Activated B cell treated with CpG ODN at 0.5 μM for 24 hours (primary cell): ENCODE measurements at places on chromosomes 3 and 15.

- DNase-seq, result no peak
These were observed 64.6 kb downstream of the EEFSEC start for GRCh38 chr3:128217702-128218547.

DNA sequence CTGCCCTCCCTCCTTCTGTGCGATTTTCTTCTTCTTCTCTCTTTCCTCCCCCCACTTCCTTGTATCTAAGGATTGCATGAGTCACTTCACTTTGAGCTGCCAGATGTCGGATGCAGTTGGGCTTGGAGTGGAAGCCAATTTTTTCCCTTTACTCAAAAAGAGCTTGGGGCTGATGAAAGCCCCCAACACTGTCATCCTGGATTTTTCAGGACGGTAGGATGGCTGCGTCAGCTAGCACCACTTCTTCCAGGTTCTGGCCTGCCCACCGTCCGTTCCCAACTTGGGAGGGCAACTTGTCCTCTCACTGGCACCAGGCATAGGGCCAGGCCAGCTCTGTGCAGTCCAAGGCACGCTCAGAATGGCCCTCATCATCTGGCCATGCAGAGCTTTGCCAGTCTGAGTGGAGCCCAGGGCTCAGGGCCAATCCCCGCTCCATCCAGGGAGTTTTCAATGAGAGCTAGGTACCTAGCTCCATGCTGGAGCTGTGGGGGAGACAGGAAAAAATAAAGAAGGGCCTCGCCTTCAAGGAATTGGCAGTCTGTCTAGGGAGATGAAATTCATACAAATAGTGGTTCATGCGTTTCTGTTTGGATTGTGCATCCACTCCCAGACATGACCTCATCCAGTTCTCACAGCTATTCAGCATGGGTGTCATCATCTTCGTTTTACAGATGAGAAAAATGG, 47.7 kb upstream of the INSYN1 start:
- DNase-seq, result no peak

GRCh38 chr3:114672692-114673447, 379.0 kb downstream of the TIGIT start:
- DNase-seq, result no peak

GRCh38 chr3:14253707-14254382, 75.2 kb downstream of the LSM3 start:
- DNase-seq, result no peak

DNA sequence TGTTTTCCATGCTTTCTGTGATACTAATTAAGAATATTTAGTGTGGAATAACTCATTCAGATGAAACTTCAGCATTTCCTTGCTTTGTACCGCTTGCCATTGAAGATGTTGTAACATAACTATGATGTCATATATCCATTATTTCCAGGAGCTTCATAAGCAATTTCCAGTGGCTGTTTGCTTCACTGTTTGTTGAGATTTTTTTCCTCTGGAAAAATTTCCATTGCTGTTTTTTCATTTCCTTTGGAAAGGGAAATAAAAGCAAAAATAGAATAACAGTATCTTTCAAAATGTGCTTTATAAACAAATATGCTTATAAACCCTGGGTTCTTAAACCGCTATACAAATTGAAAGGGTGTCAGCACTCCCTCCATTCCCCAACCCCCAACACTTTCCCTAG, 319.6 kb upstream of the SEMA6D start:
- no peak for DNase-seq

- DNase-seq, result no peak
These were observed 12.2 kb downstream of the NUP210 start for GRCh38 chr3:13407926-13408325.

- no peak for DNase-seq
These were observed 18.1 kb upstream of the CACNA2D2 start for GRCh38 chr3:50521572-50521971.

- DNase-seq, result no peak
These were observed 20.9 kb upstream of the CEMIP start for GRCh38 chr15:80758130-80758745.

- DNase-seq, result no peak
These were observed 4.3 kb downstream of the RIOX2 start for GRCh38 chr3:97967966-97968365.

DNA sequence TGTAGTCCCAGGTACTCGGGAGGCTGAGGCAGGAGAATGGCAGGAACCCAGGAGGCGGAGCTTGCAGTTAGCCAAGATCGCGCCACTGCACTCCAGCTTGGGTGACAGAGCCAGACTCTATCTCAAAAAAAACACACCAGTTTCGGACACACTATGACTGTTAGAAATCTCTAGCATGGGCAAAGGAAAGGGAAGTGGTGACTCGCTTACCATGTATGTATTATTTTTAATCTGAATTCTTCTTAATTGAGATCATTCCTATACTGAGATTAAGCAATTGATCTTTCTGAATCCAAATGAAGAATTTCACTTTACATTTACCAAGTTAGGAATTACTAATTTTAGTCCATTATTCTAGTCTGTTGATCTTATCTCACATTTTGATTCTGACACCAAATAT, 459.2 kb upstream of the ALCAM start:
- no peak for DNase-seq

DNA sequence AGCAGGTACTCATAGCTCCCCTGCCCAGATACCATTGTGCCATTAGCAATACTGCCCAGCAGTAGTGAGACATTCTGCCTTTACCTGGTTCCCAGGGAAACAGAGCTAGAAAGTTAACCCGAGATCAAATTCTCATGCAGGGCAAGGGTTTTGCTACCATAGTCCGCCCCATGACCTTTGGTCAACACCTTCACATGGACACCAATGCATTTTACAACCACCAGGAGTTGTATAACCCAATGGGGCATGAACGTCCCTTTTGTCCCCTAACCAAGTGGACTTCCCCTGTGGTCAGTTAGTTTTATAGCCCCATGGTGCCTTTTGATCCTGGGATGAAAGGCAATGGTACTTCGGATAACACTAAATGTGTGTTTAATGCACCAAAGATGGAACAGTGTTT, 151.7 kb upstream of the IQSEC1 start:
- no peak for DNase-seq

GRCh38 chr15:64343222-64343621, 12.8 kb downstream of the CSNK1G1 start:
- no peak for DNase-seq

GRCh38 chr3:128725547-128726022, 398 bp upstream of the RAB7A start:
- no peak for DNase-seq

DNA sequence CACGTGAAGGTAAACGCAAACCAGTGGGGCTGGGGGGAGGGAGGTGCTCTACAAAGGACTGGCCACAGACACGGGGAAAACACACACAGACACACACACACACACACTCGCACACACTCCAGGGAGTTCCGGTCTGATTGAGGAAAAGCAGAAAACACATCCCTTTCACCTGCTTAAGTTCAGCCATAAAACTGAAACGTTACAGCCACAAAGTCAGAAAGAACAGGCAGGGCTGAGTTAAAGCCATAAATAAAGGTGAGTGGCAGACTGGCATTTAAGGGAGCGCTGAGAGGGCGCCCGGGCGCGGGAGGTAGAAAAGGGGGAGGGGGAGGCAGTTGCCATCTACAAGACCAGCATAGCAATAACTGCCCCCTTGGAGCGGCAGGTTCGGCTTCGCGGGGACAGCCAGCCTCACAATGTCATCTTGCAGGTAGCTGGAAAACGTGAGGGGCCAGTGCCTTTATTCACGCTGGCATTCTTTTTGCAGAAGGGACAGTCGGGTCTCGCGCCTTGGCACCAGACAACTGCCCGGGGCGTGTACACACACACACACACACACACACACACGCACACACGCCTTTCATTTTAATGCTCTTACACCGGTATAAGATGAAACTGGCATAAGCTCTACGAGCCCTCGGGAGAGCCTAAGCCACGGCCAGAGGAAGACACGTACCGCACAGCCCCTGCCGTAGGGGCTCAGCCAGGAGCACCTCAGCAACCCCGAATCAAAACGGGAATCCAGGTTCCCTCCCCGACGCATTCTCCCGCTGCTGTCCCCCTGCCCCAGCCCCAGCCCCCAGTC, 866 bp downstream of the TNIK start:
- peak; percentile 24 for DNase-seq

DNA sequence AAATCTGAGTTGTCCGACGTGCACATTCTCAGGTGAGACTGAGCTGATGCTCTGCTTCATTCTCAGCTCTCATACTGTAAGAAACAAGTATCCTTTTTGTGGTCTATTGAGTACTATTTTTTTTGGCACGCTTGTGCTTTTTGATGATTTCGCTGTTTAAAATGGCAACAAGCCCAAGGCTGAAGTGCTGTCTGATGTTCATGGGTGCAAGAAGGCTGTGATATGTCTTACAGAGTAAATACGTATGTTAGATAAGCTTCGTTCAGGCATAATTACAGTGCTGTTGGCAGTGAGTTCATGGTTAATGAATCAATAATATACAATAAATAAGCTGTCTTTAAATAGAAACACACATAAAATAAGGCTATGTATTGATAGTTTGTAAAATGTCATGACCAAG, 27.2 kb downstream of the AQR start:
- no peak for DNase-seq

DNA sequence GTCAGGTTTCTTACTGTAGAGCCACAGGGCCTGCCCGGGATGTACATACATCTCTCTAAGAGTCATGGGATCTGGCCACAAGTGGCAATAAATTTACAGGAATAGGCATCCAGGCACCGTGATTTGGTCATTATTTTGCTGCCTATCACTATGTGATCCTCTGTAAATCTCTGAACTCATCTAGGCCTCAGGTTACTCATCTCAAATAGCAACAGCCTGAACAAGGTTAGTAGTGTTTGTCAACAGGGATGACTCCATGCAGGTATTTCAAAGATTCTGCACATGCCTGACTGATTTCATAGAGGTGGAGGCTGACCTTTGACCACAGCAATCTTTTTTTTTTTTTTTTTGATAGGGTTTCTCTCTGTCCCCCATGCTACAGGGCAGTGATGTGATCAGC, 88.8 kb upstream of the TBL1XR1 start:
- no peak for DNase-seq

- DNase-seq, result no peak
These were observed 429.3 kb downstream of the GRM7 start for GRCh38 chr3:7290077-7290825.

DNA sequence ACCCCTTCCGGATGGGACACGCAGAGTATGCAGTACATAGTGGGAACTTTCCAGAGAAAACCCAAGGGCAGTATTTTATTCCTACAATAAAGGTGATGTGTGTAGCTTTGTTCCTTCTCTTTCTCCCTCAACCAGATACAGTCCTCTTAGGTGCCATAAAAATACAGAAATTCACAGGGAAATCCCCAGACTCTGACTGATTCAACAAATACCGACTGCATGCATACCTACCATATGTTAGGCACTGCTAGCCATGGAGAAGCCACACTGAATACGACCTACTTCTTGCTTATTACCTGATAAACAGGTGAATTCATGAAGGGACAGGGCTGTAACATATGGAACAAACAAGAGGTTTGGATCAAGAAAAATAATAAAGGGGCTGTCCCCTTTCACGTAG, 228.5 kb downstream of the FOXP1 start:
- no peak for DNase-seq

DNA sequence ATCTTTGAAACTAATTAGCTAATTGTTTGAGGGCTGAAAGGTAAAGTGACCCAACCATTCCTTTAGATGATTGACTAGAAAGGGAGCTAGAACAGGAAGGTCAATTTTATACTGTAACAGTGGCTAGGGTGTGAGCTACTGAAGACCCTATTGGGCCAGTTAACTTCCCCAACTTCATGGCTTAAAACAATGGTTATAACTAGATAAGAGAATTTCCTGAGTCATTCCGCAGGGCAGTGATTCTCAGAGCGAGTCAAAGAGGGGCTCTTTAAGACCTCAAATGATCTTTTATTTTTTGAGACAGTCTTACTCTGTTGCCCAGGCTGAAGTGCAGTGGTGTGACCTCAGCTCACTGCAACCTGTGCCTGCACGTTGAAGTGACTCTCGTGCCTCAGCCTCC, 33.7 kb upstream of the TTBK2 start:
- DNase-seq, result no peak

DNA sequence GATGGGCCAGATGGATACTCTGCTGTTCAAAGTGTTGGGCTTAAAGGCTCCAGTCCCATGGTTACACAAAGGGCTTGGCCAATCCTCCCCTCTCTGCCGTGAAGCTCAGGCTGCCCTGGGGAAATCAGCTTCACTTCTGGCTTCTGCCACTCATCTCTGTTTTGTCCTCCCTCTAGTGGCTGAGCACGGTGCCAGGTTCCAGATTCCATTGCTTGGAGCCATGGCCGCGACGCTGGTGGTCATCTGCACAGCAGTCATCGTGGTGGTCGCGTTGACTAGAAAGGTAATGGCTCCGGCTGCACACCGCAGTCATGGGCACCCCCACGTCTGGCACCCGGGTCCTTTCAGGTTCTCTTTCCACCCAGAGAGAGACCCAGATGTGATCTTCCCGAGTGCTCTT, 5.6 kb downstream of the TIGIT start:
- DNase-seq, result no peak

DNA sequence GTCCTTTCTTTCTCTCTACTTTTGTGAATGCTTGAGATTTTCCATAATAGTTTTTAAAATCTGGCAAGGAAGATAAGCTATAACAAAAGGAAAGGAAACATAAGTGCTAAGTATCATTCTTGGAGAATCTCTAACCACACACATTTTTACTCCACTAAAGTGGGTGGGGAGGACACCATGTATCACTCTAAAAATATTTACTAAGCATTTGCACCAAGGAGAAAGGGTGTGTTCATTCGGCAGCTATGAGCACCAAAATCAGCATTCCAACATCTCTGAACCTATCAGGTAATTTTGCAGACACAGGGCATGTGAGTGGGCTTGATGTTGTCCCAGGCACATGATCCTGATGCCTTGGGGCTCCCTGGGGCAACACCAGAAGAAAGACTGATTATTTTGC, 5.5 kb downstream of the B4GALT4 start:
- no peak for DNase-seq

DNA sequence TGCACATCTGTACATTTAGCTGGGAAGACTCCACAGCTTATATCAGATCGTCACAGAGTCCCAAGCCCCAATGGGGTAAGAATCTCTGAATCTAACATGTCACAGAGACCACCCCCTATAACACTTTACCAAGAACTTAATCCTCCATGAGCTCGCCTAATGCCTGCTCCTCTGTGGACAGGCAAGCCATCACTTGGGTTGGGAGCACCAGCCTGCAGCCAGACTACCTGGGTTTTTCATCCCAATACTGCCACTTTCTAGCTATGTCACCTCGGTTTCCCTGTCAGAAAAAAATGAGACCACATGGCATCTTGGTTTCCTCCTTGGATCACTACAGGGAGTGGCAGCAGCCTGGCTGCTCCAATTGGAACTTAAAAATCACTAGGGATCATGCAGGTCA, 277.9 kb upstream of the TLE3 start:
- DNase-seq, result no peak

GRCh38 chr15:61849447-61849846, 210.8 kb downstream of the VPS13C start:
- DNase-seq, result no peak

- DNase-seq, result no peak
These were observed 221.7 kb upstream of the CMC1 start for GRCh38 chr3:28019740-28020139.

DNA sequence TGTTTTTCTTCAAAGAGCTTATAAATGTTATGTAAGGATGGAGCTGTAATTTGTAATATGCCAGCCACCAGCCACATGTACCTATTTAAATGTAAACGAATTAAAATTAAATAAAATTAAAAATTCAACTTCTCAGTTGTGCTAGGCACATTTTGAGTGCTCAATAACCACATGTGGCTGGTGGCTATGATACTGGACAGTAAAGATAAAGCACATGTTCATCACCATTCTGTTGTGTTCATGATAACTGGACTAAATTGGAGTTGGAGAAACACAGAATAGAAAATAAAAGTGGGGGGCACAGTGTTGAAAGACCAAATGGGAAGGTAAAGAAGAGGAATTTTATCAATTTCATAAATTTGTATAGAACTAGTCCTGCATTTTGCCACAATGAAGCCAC, 49.8 kb upstream of the DAZL start:
- DNase-seq, result no peak
